SK-MEL-5 (cell line): ENCODE measurements at places on chromosomes 5 and 9. TPM values are rescaled to one million over a fixed set of nuclear protein-coding genes. Genes with fewer than 3 reads are reported as not detected.
A peak's percentile ranks its signal among the peaks of the same experiment; 100 is the strongest.

The CYLC2 gene
- total RNA-seq = not detected in 2 replicates

GRCh38 chr5:98573834-98574320 lies 199.6 kb upstream of the RGMB start:
- no peak for DNase-seq

DNA sequence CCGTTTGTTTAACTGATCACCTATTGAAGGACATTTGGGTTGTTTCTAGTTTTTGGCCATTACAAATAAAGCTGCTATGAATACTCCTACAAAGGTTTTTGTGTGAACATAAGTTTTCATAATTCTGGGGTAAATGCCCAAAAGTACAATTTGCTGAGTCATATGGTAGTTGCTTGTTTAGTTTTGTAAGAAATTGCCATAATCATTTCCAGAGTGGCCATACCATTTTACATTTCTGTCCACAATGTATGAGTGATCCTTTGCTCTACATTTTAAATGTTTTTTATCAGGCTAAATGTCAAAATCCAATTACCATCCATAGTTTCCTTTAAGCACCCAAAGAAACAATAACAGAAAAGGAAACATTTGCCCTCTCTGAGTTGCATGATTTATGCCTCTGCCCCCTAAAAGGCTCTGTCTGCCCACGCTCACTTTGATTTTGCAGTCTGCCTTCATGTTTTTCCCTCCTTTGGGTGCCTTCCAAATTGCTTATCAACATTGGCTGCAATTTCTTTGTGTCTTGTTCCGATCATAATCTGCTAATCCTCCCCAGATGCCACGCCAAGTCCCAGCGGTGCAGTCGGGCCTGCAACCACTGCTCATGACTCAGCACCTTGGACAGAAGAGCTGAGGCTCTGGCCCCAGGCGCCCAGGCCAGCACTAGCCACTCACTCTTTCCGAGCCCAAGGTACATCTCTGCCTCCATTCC lies 339.2 kb downstream of the PIK3R1 start:
- no peak for DNase-seq

- DNase-seq = peak; percentile 28
These were observed 180.7 kb downstream of the ERCC6L2 start for GRCh38 chr9:96056226-96056625.
